ENCODE measurements at places on chromosomes 1 and 21.
A peak's percentile ranks its signal among the peaks of the same experiment; 100 is the strongest.

DNA sequence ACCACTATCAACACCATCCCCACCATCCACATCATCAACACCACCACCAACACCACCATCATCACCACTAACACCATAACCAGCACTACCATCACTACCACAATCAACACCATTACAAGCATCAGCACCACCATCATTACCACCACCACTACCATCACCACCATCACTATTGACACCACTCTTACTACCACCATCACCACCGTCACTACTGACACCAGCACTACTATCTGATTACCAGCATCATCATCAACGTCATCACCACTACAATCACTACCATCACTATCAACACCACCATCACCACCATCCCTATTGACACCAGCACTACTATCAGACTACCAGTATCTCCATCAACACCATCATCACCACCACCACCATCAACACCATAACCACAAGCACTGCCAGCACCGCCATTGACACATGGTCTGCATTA lies 106.1 kb upstream of the RUNX3 start:
- DNase-seq, result no peak

DNA sequence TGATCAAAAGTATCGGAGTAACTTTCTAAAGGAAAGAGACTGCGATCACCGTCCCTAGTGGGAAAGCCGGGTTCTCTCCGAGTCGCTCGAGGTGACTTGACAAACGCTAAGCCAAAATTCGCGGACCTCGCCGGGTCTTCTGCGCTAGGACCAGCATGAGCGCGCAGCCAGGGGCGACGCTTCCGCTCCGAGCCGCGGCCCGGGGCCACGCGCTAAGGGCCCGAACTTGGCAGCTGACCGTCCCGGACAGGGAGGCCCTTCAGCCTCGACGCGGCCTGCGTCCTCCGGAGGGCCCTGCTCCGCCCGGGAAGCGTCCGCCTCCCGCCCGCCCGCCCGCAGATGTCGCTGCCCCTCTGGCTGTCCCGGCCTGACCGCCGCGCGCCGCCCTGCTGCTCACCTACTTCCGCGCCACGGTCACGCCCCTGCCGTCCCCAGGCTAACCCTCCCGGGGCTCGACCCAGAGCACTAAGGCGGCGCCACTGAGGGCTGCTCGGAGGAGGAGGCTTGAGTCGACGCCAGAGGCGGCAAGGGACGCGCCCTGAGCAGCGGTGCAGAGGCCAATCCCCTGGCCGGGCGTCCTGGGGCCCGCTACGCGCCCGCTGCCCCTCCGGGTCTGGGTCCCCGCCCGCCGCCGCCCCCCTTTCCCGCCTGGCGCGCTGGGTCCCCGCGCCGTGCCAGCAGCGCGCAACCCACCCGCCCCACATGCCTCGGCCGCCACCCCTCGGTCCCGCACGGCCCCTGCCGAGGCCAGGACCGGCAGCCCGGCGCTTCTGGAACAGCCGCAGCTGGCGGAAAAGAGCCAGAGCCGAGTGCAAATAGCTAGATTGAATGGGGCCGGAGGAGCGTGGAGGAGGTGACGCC lies 896 bp upstream of the DUSP10 start:
- peak; percentile 58 for DNase-seq

GRCh38 chr1:154871374-154871773 lies 1.3 kb upstream of the KCNN3 start:
- no peak for DNase-seq

- no peak for DNase-seq
Observed at GRCh38 chr1:31745946-31746670, 18.0 kb downstream of the ADGRB2 start.

GRCh38 chr1:180287988-180288705 lies 58.1 kb downstream of the LHX4 start:
- no peak for DNase-seq

DNA sequence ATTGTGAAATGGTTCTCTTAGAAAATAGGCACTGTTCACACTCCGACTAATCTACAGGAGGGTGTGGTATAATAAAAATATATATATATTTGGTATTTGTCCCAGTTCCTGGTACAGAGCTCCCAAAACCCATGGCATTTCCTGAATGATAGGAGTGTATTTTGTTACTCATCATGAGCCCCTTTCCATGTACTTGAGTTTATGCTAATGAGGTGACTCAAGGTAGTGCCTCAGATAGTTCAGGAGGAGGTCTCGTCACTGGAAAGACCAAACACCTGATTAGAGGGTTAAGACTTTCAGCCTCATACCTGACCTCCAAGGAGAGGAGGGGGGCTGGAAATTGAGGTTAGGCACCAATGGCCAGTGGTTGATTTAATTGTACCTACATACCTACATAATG lies 57.9 kb downstream of the TTC3 start:
- peak; percentile 13 for DNase-seq

- no peak for DNase-seq
Observed at GRCh38 chr1:199172171-199173124, 533.6 kb downstream of the PTPRC start.

GRCh38 chr1:89576013-89576412 lies 51.4 kb downstream of the LRRC8B start:
- no peak for DNase-seq

DNA sequence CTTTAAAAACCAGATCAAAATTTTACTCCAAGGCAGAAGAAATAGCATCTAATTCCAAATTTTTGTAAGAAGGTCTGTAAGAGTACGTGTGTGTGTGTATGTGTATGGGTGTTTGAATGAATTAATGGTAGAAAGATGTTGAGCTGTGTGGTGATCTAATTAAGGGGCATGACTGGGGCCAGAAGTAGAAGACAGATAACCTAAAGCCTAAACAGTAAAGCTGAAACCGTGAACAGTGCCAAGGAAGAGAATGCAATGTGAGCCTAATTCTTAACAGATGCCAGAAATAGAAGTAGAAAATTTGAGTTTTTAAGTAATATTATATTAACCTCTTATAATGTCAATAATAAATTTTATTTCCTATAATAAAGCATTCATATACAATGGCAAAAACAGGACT lies 38.2 kb downstream of the BRINP3 start:
- DNase-seq, result no peak

- DNase-seq, result peak; percentile 55
Observed at GRCh38 chr21:26846036-26846931, 1.1 kb upstream of the ADAMTS1 start.

GRCh38 chr21:17964199-17964598 lies 145.0 kb upstream of the C21orf91 start:
- no peak for DNase-seq

- no peak for DNase-seq
Observed at GRCh38 chr1:79726911-79727310, 720.4 kb upstream of the ADGRL4 start.

DNA sequence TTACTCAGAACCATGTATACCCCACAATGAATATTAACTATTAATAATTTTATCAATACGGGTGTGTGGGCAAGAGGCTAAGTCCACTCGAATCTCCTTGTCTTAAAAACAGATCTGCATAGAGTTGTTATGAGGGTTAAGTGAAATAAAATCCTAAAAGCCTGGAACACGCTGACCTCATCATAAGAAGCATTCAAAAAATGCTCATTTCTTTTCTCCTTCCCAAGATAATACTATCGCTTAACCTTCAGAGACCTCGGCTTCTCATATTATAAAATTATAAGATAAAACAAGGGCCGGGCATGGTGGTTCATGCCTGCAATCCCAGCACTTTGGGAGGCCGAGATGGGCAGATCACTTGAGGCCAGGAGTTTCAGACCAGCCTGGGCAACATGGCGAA lies 35.1 kb downstream of the LPAR3 start:
- no peak for DNase-seq

GRCh38 chr1:16233431-16233830 lies 3.6 kb downstream of the CPLANE2 start:
- DNase-seq, result no peak

DNA sequence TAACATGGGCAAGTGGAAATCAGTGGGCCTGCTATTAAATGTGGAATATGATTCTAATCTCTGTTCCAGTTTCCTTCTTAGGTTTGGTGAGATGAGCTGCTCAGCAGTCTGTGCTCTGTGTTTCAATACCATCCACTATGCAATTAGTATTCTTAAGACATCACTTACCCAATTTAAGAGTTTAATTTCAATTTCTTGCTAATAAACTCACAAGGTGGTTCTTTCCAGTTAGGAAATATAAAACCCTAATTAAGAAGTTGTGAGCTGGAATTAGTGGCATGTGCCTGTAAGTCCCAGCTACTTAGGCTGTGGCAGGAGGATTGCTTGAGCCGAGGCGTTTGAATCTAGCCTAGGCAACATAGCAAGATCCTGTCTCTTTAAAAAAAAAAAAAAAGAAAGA lies 51.7 kb downstream of the MPZL1 start:
- DNase-seq, result no peak

- DNase-seq, result peak; percentile 48
Observed at GRCh38 chr1:167430134-167430848, 88.0 kb downstream of the CD247 start.

Measured in iPS-NIHi11 (cell line).